Natural killer cell treated with Interleukin-12 subunit alpha and Interleukin-12 subunit beta and Interleukin-15 and Interleukin-18, amount 100 ng/mL, for 72 hours (primary cell): ENCODE measurements at places on chromosomes 5 and 9.

GRCh38 chr5:143456952-143457547, 53.6 kb upstream of the NR3C1 start:
- no peak overlapping the region for H3K4me3 ChIP-seq
- H3K27ac ChIP-seq, result no peak overlapping the region
- no peaks in the 10 kb centered on the region for H3K36me3 ChIP-seq
- peaks cover 4% of the 10 kb centered on the region for H3K4me1 ChIP-seq
- DNase-seq, result no peak

DNA sequence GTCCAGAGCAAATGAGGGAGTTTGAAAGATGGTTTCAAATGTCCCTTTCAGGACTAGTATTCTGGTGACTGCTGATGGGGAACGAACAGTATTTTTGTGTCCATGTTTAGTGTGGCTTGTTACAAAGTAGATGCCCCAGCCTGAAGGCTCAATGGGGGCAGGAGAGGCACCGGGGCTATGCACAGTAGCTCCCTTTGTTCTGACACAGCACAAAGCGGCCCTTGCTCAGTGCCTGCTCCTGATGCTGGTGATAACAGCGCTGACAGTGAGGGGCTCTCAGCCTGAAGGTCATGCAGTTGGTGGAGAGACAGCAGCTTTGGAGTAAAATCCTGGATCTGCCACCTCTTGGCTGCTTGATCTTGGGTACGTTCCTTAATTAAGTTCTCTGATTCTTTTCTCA, 188.9 kb downstream of the SLIT3 start:
- no peaks in the 10 kb centered on the region for H3K4me1 ChIP-seq
- H3K4me3 ChIP-seq, result no peak overlapping the region
- DNase-seq, result no peak
- H3K36me3 ChIP-seq, result no peaks in the 10 kb centered on the region
- H3K27ac ChIP-seq, result no peak overlapping the region

- H3K4me3 ChIP-seq, result no peak overlapping the region
- no peaks in the 10 kb centered on the region for H3K27me3 ChIP-seq
- no peak overlapping the region for H3K27ac ChIP-seq
Observed at GRCh38 chr5:107535849-107536248, 134.9 kb downstream of the EFNA5 start.

- no peak overlapping the region for H3K27ac ChIP-seq
- H3K4me3 ChIP-seq, result no peak overlapping the region
- no peak for DNase-seq
- H3K27me3 ChIP-seq, result no peaks in the 10 kb centered on the region
Observed at GRCh38 chr5:85648495-85648894, 969.2 kb upstream of the COX7C start.

- H3K36me3 ChIP-seq, result peaks cover 4% of the 10 kb centered on the region
- peaks cover 20% of the 10 kb centered on the region for H3K4me1 ChIP-seq
- peak overlapping the region; percentile 1 for H3K4me3 ChIP-seq
- no peak overlapping the region for H3K27ac ChIP-seq
Observed at GRCh38 chr5:143413958-143414669, 10.6 kb upstream of the NR3C1 start.

DNA sequence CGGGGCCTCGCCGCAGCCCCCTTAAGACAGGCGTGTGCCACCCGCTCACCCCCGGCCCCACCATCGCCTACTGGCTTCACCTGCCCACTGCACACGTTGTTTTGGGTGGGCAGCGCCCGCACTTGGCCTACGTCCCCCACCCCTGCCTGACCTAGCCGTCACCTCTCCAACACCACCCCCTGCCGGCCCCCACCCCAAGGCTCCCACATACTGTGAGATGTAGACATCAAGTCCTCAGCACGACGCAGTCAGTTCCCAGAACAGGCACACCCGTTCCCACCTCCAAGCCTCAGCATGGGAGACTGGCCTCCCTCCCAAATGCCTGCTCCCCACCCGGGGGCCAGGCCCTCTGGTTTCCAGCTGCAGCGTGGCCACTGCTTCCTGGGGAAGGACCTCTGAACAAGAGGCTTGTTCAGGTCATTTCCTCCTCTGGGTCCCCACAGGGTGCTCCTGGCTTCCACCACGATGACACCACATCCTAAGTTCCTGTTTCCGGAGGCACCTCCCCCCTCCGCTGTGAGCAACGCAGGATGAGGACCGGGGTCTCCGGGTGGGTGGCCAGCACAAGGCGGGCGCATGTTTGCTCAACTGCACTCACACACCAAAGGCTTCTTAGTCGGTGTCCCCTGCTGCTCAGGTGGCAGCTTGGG, 11.3 kb downstream of the DBN1 start:
- DNase-seq, result no peak
- peak overlapping the region; percentile 43 for H3K27ac ChIP-seq
- peaks cover 2% of the 10 kb centered on the region for H3K4me1 ChIP-seq
- no peaks in the 10 kb centered on the region for H3K27me3 ChIP-seq

DNA sequence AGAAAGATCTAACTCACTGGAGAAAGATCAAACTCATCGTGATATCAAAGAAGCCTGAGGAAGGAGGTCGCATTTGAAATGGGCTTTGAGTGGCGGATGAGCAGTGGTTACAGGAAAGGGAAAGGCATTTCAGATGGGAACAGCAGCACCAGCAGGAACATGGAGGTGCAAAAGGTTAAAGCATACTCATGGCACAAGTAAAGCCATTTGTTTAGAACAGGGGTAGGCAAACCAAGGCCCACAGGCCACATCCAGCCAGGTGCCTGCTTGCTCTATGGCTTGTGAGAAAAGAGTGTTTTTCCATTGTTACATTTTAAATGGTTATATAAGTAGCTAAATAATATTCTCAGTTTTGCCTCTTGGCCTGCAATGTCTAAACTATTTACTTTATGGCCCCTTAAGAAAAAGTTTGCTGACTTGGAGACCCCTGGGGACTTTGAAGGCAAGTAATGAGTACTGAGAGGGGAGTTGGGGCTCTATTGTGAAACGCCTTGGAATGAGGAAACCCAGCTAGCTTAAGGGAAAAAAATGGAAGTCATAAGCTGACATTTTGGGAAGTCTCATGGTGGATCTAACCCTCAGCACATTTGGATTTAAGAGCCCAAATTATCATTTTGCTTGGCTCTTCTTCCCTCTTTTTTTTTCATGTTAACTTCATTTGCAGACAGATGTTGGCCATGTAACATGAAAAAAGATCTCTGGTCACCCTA, 211.1 kb downstream of the NR3C1 start:
- no peaks in the 10 kb centered on the region for H3K27me3 ChIP-seq
- H3K4me1 ChIP-seq, result peaks cover 51% of the 10 kb centered on the region
- H3K4me3 ChIP-seq, result no peak overlapping the region
- H3K36me3 ChIP-seq, result peaks cover 42% of the 10 kb centered on the region
- H3K27ac ChIP-seq, result no peak overlapping the region

GRCh38 chr5:72417333-72418062, 89.7 kb downstream of the ZNF366 start:
- no peak for DNase-seq
- H3K4me1 ChIP-seq, result no peaks in the 10 kb centered on the region
- no peak overlapping the region for H3K4me3 ChIP-seq
- peaks cover 3% of the 10 kb centered on the region for H3K27me3 ChIP-seq
- H3K36me3 ChIP-seq, result no peaks in the 10 kb centered on the region

DNA sequence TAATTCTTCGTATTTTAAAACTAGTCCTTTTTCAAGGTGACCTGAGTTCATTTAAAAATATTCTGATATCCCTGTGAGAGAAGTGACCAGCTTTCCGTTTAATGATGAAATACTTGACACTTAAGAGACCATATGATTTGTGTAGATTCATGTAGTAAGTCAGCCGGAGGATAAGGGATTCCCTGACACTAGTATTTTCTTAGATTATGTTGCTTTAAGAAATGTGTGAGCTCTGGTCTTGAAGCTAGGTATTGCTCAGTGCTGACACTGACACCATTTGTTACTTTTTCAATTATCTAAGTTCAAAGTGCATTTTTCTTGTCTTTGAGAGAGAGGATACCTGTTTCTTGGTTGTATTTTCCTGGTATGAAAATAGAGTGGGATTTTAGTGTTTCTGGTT, 4.2 kb downstream of the NIPBL start:
- peaks cover 4% of the 10 kb centered on the region for H3K36me3 ChIP-seq
- no peaks in the 10 kb centered on the region for H3K27me3 ChIP-seq
- H3K27ac ChIP-seq, result peak overlapping the region; percentile 57
- peak overlapping the region; percentile 46 for H3K4me3 ChIP-seq

DNA sequence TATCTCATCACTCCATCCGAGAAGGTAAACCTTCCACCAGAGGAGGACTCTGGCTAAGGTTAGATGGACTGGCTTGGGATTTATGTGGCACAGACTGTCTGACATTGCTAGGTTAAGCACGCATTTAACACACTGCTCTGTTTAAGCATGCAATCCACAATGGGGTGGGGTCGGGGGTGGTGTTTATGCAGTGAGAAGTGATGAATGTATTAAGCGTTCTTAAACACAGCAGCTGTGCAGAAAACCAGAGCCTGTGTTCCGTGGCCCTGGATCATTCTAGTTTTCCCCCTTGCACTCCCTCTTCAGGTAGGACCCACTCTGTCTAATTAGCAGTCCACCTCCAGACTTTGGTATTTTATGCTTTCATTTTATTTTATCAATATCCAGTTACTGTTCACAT, 46.4 kb downstream of the STXBP1 start:
- no peak for DNase-seq
- H3K36me3 ChIP-seq, result no peaks in the 10 kb centered on the region
- no peak overlapping the region for H3K27ac ChIP-seq
- no peaks in the 10 kb centered on the region for H3K4me1 ChIP-seq

DNA sequence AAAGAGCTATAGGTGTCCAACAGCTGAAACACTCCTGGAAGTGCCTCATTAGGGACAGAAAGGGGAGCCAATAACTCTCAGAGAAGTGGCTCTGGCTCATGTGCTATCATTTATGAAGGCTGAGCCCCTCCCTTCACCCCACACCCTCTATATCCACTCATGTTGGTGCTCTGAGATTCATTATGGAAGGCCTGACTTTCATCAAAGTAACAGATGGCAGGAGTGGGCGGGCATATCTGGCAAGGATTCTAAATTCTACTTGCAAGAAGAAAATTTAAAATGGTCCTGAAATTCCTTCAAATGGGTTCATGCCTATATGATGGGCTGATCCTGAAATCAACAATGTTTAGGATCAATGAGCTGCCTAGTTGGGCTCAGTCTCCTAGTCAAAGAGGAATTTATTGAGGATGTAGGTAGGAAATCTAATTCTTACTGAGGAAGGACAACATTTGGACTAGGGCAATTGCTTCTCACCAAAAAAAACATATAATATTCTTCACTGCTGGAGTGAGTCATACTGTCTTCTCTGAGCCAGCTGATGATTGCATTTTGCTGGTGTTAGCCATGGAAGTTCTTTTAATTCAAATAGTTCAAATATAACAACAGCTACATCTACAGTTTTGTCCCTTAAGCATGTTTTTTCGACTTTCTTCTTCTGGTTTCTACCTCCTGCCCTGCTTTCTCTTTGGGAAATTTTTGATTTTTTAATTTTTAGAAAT, 23.5 kb downstream of the NMRK1 start:
- DNase-seq, result no peak
- H3K36me3 ChIP-seq, result peaks cover 25% of the 10 kb centered on the region
- H3K4me3 ChIP-seq, result no peak overlapping the region
- no peaks in the 10 kb centered on the region for H3K4me1 ChIP-seq
- H3K27ac ChIP-seq, result no peak overlapping the region
